ENCODE measurements at places on chromosomes 4 and X. TPM values are rescaled to one million over a fixed set of nuclear protein-coding genes. Genes with fewer than 3 reads are reported as not detected.

DNA sequence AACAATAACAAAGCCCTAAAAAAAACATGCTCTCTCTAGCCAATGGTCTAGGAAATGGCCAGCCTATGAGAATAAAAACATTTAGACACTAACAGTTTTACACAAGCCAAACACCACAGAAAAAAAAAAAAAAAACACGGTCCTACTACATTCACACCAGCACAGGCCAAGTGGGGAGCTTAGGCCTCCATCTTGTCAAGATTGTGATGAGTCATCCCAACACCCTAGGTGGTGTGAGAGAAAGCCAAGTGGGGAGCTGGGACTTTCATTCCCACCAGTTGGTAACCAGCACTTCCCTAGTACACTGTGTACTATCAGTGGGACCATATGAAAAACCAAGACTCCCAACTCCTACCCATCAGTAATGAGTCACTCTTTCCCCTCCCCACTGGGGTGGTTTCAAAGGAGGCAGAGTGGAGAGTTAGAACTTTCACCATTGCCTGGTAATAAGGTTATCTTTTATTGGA lies 95.6 kb downstream of the ADAMTS3 start:
- no peak overlapping the region for H3K27ac ChIP-seq
- no peaks in the 10 kb centered on the region for H3K27me3 ChIP-seq
- DNase-seq = no peak
- H3K4me3 ChIP-seq = no peak overlapping the region
- H3K36me3 ChIP-seq = no peaks in the 10 kb centered on the region
- no peaks in the 10 kb centered on the region for H3K4me1 ChIP-seq

DNA sequence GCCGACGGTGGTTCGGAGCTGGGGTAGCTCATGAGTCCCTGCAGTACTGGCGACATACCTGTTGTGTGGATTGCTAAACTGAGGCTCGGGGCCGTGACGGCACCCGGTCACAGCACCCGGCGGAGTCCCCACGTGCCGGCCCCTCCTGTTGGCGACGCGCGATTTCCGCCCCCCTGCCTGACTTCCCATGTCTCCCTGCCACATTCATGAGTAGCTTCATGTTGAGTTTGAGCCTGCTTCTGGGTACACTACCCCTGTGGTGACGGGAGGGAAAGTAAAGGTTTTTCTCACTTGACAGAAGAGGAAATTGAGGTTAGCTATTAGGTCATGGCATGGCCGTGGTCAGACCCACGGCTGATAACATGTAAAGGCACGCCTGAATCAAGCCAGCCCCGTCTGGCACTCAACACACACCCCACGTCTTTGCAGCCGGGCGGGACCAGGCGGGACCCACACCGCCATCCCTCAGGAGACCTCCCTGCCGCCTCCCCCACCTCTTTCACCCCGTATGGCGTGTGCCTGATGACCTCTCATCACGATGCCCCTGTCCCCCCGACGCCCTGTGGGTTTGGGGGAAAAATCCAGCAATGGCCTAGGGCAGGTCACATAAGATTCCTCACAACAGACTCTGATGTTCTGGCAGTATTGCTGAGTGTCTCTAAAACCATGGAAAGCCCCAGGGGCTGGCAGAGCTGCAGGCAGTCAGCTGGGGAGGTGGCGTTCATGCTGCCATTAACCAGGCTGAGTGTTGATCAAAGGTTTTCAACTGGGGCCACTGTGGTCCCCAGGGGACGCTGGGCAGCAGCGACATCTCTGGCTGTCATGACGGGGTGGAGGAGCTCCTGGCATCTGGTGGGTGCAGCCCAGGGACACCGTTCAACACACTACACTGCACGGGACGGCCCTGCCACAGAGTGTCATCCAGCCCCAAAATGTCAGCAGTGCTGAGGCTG lies 29.2 kb downstream of the P2RY8 start:
- H3K4me3 ChIP-seq = no peak overlapping the region
- peak overlapping the region; percentile 43 for H3K27ac ChIP-seq
- peaks cover 17% of the 10 kb centered on the region for H3K36me3 ChIP-seq
- H3K27me3 ChIP-seq = no peaks in the 10 kb centered on the region
- H3K4me1 ChIP-seq = peaks cover 56% of the 10 kb centered on the region

GRCh38 chr4:101304916-101305315 lies 42.4 kb downstream of the PPP3CA start:
- H3K4me3 ChIP-seq = no peak overlapping the region
- DNase-seq = no peak
- H3K27me3 ChIP-seq = no peaks in the 10 kb centered on the region

- H3K4me1 ChIP-seq = peaks cover 36% of the 10 kb centered on the region
- DNase-seq = no peak
- no peaks in the 10 kb centered on the region for H3K36me3 ChIP-seq
- no peaks in the 10 kb centered on the region for H3K27me3 ChIP-seq
These were observed 4.5 kb upstream of the MAML3 start for GRCh38 chr4:140158365-140159030.

DNA sequence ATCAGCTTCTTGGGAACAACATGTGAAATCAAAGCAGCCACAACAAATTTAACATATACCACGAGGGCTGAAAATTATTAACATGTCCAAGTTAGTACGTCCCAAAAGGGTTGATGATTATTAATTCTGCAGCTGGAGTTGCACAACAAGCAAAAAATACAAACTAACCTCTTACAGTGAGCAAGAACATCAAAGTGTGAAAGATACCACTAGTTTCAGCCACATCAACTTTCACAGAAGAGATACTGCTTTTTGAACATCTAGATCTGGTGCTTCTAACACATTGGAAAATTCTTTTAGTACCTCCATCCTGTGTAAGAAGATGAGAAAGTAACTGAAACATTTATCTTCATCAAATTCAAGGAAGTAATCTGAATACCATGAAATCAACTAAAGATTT lies 334.1 kb downstream of the PCDH7 start:
- H3K27me3 ChIP-seq = no peaks in the 10 kb centered on the region
- no peak overlapping the region for H3K4me3 ChIP-seq
- H3K27ac ChIP-seq = no peak overlapping the region
- no peaks in the 10 kb centered on the region for H3K4me1 ChIP-seq

- H3K36me3 ChIP-seq = no peaks in the 10 kb centered on the region
- H3K4me1 ChIP-seq = peaks cover 69% of the 10 kb centered on the region
- H3K27ac ChIP-seq = peak overlapping the region; percentile 98
- H3K4me3 ChIP-seq = peak overlapping the region; percentile 76
- H3K27me3 ChIP-seq = no peaks in the 10 kb centered on the region
These were observed 802 bp downstream of the BMP2K start for GRCh38 chr4:78776729-78777575.

DNA sequence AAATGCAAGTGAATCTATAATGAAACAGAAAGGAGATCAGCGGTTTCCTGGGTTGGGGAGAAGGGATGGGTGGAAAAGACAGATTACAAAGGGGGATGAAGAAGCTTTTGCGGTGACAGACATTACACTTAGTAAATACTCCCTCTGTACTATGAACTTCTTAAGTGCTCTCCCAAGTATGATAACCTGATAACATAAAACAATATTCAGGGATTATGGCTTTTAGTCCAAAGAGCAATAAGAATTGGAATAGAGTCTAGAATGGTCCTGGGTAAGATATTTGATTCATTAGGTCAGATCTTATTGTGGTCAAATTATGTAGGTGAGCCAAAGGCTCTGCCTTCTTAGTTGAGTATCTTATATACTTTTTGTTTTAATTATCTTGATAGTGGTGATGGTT lies 9.2 kb downstream of the LRRC66 start:
- no peak overlapping the region for H3K4me3 ChIP-seq
- H3K4me1 ChIP-seq = no peaks in the 10 kb centered on the region
- H3K27me3 ChIP-seq = no peaks in the 10 kb centered on the region
- no peak for DNase-seq
- H3K36me3 ChIP-seq = no peaks in the 10 kb centered on the region
- H3K27ac ChIP-seq = no peak overlapping the region

DNA sequence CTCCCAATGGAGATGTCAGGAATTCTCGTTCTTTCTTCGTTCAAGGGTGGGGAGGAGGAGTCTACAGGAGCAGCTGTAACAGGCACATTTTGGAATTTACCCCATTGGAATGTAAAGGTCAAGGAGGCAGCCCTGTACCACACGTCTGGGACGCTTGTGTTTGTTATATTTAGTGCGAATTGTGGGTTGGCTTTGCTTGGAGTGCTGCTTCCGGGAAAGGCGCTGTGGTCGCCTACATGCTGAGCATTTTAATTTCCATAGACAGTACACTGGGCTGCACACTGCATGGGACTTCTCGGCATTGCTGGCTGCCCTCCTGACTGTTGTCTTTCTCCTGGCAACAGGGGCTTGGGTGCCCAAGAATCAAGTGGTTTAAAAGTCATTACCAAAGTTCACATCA lies 12.8 kb downstream of the GYG2 start:
- H3K4me3 ChIP-seq = no peak overlapping the region
- no peak for DNase-seq
- H3K27me3 ChIP-seq = no peaks in the 10 kb centered on the region
- H3K27ac ChIP-seq = no peak overlapping the region
- H3K4me1 ChIP-seq = no peaks in the 10 kb centered on the region
- no peaks in the 10 kb centered on the region for H3K36me3 ChIP-seq

DNA sequence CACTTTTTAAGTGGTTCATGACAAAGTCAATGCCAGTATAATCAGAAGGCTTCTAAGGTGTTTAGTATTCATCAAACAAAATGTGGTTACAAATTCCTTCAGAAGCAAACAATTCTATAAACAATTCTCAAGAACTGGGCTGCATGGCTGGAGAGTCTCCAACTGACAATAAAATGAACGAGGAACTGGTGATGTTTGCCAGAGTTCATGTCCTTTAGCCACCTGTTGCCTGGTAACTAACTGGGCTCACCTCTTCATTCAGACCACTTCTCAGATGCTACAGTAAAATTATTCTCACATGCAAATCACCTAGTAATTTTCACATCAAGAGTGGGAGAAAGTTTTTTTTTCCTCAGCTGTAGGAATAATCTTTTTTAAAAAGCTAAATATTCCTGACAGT lies 53.3 kb downstream of the CAMK2D start:
- no peaks in the 10 kb centered on the region for H3K36me3 ChIP-seq
- no peaks in the 10 kb centered on the region for H3K27me3 ChIP-seq
- H3K4me1 ChIP-seq = peaks cover 6% of the 10 kb centered on the region
- no peak overlapping the region for H3K4me3 ChIP-seq

XKRX gene
- polyA plus RNA-seq = 0.22 TPM

TXK gene
- polyA plus RNA-seq = 3.5 TPM

ZNF330 gene
- polyA plus RNA-seq = 28.8 TPM

CSN2 gene
- not detected for polyA plus RNA-seq

PAGE5 gene
- polyA plus RNA-seq = 0.50 TPM

PF4V1 gene
- 1.3 TPM for polyA plus RNA-seq
